AG08396 (cell line): ENCODE measurements at places on chromosomes 5 and 9.

DNA sequence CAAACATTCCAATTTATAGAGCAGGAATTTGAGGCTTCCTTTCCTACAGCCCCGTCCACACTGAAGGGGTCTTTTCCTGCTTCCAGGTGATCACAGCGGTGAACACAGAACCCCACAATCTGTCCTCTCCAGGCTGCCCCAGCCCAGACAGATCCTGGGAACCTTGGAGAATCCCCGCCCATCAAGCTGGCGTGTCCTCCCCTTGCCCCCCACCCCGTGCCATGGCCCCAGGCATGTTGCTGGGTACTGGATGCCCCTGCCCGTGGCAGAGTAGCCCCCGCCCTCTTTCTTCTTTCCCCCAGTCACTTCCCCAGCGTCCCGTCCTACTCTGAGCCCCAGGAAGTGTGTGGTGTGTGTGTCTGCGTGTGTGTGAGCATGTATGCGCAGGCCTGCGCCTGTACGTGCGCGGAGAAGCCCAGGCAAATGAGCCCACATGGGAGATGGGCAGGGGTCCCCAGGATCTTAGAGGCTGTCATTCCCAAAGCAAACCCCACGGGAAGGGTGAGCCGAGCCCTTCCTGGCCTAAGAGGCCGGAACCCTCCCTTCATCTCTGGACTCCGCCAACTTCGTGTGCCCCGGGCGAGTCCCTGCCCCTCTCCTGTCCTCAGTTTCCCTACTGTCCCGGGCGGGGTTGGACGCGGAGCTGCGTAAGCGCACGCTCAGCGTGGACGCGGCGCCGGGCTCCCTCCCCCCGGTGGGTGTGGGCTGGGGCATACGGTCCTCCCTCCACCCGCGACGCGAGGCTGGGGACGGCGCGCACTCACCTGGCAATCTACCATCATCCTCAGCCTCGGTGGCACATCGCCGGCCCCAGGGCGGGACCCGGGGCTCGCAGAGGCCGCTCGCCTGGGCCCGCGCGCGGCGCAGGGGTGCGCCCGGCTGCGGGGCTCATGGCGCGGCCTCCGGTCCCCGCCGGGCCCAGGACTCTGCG, 15.2 kb downstream of the GBGT1 start:
- no peak for DNase-seq

DNA sequence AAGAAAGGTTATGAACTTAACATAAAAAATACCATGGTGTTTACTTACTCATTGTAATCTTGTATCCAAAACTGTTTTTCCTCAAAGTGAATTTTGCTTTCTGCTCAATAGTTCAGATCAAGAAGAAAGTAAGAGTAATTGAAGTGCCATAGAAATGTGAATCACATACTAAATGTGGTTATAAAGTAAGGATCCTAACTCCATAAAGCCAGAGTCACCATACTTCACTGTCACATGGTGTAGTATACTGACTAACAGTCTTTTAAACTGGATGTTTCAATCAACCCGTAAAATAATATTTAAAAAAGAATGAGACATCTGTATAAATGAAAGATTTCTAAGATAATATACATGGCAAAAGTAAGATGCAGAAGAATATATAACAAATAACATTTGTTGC, 72.1 kb downstream of the NIPBL start:
- no peak for DNase-seq

GRCh38 chr5:172717481-172718195, 53.4 kb downstream of the DUSP1 start:
- DNase-seq, result no peak

- DNase-seq, result no peak
Observed at GRCh38 chr9:34624475-34625185, 4.2 kb downstream of the ARID3C start.

DNA sequence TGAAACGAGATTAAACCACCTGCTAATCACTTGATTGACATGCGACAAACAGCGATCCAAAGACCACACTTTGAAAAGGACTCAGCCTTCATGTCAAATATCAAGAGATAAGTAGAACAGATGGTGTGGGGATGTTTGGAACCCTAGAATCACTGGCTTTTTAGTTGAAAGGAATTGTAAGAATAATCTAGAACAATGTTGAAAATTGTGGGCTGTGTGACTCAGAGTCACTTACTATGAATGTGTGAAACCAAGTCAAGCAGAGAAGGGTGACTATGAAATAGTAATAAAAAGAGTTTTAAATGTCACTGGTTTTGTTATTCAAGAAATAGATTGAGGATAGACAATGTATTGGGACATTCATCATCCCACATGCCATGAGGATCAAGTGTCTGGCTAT, 14.1 kb upstream of the C1QTNF3 start:
- no peak for DNase-seq

DNA sequence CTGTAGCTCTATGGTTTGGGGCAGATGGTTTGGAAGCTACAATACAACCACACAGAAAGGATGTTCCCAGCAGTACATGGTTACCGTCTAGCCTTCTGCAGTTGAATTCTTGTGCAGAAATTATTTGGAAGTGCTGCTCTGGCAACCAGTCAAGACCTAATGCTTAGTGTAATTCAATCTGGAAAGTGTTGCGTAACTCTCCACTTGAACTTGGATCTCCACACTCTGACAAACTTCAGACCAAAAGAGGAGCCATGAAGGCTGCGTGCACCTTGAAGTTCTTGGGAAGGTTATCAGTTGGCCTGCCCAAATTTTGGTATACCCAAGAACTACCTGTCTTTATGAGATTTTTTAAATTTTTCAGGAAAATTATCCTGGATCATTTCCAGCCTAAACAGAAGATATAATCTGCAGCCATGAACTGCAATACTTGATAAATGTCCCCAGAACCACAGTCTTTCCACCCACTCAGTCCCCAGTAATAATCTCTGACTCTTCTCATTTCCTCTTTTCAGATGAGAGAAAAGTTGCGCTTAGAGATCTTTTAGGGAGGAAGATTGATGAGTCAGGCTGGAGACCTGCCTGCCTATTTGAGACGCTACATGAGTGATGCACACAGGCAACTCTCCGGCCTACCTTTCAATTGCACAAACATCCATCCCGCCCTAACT, 159.9 kb downstream of the FANCC start:
- peak; percentile 43 for DNase-seq

- no peak for DNase-seq
Observed at GRCh38 chr5:34038838-34039237, 4.2 kb downstream of the C1QTNF3 start.

GRCh38 chr5:84088996-84089395, 295.7 kb downstream of the EDIL3 start:
- no peak for DNase-seq

GRCh38 chr9:100063185-100063584, 35.6 kb downstream of the ERP44 start:
- DNase-seq, result no peak

DNA sequence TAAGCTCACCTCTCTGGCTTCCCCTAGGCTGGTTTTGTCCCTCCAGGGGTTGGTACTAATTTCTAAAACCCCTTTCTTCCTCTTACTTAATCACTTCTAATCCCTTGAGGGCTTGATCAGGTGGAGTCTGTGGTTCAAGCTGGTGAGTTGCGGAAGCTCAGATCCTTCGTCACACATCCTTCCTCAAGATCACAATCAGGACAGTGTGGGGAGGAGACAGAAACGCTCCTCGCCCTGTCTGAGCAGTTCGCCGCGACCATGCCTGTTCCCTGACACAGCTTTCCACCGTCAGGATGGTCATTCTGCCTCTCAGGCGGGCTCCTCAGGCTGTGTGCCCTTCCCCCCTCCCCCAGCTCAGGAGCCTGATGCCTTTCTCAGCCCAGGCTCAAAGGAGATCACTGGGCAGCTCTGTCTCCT, 24.3 kb downstream of the CPLX2 start:
- DNase-seq, result no peak

DNA sequence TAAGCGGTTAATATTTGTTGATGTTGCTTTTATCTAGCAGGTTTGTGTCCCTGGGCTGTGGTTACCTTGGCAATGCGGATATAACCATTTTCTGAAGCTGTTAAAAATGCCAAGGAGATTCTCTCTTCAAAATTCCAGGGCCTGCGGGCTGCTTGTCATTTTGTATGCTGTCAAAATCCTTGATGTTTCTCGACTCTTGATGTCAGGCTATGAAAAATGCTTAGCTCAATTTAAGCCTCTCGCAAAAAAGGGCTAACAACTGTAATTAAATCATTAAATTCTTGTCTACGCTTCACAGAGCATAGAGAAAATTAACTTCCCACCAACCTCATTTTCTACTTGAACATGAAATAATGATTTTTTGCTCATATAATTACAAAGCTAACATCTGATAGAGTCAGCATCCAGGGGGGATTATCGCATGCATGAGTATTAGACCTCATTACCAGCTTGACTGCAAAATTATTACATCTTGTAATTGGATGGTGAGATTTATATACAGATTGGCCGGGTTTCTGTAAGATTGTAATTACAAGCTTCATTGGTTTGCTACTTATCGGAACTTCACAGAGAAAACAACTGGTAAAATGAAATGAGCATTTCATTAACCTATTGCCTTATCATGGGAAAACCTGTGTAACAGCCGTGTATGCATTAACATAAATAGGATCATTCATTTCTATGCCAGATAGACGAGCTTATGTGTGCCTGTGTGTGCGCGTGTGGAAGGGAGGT, 83.1 kb upstream of the IRX1 start:
- no peak for DNase-seq

GRCh38 chr9:16058131-16058549, 505.3 kb downstream of the CCDC171 start:
- peak; percentile 58 for DNase-seq

DNA sequence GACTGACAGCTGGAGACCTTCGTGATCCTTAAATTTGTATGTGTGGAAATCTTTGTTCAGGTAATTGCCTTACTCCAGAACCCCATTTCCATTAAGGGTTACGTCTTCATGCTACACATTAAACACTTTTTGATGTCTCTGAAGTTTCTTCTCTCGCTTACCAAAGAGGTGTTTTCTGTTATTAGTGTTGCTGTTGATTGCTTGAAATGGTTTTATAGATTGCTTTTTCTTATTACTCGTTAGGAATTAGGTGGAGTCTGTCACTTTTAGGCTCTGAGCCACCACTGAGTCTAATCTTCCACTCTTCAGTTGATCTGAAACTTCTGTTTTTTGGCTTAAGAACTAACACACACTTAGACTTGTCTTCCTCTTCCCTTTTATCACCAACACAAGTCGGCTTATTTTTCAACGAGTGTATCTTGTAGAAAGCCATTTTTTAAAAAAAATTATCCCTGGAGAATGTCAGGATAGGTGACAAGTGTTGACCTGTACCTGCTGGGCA, 62.2 kb upstream of the PPARGC1B start:
- DNase-seq, result no peak

DNA sequence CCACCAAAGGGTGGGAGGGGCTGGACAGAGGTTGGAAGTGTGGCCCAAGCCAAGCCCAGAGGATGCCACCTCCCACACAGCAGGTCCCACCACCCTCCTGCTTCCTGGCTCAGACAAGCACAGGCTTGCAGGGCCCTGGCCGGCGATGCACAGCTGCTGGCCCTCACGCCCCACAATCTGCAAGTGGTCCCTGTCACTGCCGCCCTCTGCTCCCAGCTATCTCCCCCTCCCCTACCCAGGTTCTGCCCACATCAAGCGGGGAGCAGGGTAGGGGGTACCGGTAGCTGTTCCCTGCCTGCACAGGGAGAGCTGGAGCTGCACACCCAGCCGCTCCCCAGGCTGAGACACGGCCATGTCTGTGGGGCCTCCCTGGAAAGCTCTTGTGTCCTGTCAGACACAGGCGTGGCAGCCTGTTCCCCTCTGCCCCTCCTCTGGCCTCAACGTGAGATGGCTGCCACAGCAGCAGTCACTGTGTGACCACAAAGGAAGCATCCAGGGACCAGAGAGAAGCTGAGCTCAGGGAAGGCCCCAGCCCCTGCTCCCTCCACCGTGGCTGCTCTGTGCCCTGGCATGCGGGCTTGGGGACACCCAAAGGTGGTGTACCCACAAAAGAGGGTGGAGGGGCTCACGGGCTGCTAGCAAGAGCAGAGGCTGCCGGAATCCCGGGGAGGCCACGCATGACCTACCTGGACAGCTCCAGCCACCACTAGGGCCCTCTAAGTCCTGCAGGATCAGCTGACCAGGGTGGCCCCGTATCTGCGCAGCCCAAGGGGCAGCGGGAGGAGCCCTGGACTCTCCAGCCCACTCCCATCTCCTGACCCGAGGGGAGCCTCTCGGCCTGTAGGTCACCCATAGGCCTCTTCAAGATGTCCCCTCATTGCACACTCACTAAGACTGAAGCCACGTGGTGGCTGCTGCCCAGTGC, 10.9 kb upstream of the ZDHHC11 start:
- no peak for DNase-seq

GRCh38 chr9:137673886-137674285, 55.1 kb downstream of the EHMT1 start:
- DNase-seq, result no peak

GRCh38 chr9:79073201-79073600, 498.6 kb upstream of the TLE4 start:
- DNase-seq, result no peak

GRCh38 chr9:37464426-37465248, 613 bp downstream of the ZBTB5 start:
- peak; percentile 71 for DNase-seq

- DNase-seq, result no peak
Observed at GRCh38 chr9:121718501-121718900, 67.1 kb downstream of the DAB2IP start.

DNA sequence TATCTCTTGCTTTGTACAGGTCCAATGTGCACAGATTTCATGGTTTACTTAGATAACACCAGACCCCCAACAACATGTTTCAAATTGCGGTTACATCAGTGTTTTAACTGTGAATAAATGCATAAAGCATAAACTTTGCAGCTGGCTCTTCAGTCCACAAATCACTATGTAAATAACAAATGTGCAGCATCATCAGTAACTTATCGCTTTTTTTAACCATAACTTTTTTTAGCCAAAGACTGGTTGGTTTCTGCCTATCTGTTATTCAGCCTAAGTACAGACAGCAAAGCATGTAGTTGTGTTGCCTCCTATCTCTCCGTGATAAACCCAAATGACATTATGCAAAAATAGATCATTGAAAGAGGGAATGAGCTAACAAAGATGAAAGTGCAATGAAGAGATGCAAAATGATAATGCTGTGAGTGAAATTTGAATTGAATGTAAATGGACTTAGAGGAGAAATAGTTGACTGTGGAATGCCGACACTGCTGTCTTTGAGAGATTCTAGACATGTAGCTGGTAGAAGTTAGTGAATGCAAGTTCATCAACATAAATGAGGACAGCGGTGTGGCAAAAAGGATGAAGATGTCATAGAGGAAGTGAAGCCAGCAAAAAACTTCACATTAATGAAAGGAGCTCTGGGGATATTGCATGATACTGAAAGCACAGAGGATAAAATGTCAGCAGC, 108.8 kb downstream of the PDE8B start:
- no peak for DNase-seq

DNA sequence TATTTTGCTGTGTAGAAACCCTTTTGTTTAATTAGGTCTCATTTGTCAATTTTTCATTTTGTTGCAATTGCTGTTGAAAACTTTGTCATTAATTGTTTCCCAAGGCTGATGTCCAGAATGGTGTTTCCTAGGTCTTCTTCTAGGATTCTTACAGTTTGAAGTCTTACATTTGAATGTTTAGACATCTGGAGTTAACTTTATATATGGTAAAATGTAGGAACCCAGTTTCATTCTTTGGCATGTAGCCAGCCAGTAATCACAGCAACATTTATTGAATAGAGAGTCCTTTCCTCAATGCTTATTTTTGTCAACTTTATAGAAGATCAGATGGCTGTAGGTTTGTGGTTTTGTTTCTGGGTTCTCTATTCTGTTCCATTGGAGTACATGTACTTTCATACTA, 1290.8 kb upstream of the CDH9 start:
- DNase-seq, result no peak
